Left kidney (tissue), 8 donors: ENCODE measurements at places on chromosomes 4 and X. TPM values are rescaled to one million over a fixed set of nuclear protein-coding genes. Genes with fewer than 3 reads are reported as not detected.

DNA sequence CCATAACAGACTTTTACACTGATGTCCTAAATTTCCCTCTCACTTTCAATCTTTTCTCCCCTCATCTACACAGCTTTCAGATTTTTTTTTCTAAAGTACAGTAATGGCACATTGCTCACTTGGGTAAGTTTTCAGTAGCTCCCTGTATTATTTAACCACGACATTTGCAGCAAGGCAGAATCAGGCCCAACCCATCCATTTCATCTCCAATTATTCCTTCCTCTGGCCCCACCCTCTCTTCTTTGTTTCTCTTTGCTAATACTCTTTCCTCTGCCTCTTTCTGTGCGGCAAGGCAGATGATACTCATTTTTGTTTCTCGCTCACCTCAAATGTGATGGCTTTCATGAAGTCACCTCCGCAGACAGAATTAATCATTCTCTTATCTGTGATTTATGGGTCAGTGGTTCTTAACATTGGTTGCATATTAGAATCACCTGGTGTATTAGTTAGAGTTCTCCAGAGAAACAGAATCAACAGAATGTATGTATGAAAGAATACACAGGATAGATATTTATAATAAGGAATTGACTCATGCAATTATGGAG lies 43.4 kb upstream of the GATB start:
- DNase-seq: no peak

The ANKRD50 gene
- polyA plus RNA-seq: 47.5 TPM

The CYTL1 gene
- polyA plus RNA-seq: 8.9 TPM

DNA sequence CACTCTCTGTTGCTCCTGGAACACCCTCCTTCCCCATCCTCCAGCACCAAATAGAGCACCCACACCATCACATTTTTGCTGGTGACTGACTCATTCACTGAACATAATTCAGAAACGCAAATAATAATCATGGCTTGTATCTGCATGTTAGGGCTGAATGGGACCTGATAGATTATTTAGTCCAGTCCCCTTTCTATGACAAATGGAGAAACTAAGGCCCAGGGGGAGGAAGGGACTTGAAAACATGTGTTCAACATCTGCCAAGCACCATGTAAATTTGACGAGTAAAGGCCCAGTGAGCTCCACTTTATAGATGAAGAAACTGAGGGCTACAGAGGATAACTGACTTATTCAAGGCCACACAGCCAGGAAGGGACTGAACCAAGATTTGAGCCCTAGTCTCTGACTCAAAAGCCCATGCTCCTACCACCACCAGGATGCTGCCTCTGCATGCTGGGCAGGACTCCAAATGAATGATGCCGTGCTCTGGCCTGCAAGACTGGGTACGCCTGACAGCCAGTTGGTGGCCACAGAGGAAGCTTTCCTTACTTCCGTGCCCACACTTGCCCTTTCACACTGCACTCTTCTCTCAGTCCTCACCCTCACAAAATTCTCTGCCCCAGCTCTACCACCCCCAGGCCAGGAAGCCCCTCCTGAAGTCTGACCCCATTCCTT lies 133.3 kb upstream of the PJA1 start:
- DNase-seq: no peak

GRCh38 chr4:131547506-131547981 lies 1601.5 kb upstream of the PCDH10 start:
- no peak for DNase-seq

GRCh38 chrX:10168226-10168625 lies 11.5 kb downstream of the CLCN4 start:
- DNase-seq: no peak

GRCh38 chr4:107213880-107214279 lies 177.8 kb upstream of the DKK2 start:
- DNase-seq: no peak

The USP17L22 gene
- polyA plus RNA-seq: not detected

The ETDA gene
- polyA plus RNA-seq: not detected

GRCh38 chr4:168498251-168498650 lies 1.4 kb downstream of the PALLD start:
- no peak for DNase-seq

DNA sequence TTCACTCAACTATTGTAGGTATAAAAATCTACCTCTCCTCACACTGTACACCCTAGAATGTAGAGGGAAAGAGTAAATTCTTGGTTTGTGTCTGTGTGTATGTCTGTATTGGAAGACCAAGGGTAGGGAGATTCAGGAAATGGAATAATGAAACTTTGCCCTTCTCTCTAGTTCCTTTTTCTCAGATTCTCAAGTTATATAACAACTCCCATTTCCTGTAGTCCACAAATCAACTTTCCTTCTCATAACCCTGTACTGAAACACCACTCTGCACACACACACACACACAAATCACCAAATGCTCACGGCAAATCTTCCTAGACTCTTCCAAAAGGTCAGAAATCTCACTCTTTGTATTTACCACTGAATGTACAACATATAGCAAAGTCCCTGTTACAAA lies 824.5 kb upstream of the DIAPH2 start:
- no peak for DNase-seq

GRCh38 chrX:108641589-108642272 lies 94.6 kb downstream of the IRS4 start:
- DNase-seq: no peak

- DNase-seq: peak; percentile 6
These were observed 146.0 kb downstream of the TMEM144 start for GRCh38 chr4:158356301-158356700.

The RASL11B gene
- 40.5 TPM for polyA plus RNA-seq

DNA sequence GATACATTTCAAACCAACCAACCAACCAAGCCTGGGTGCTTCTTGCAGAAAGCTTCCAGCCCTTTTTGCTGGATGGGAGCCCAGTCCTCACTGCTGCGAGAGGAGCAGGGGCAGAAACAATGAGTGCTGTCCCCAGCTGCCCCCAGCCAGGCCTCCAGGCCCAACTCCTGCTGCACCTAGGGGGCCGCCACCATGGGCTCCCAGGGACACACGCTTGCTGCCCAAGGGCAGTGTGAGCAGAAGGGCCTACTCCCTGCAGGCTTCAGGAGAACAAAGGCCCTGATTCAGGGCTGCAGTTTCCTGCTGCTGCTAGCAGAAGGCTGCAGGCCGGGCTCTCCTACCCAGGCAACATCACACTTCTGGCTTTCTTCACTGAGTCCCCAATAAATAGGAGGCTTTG lies 37.7 kb upstream of the ENPP6 start:
- DNase-seq: no peak

- no peak for DNase-seq
These were observed 138.5 kb downstream of the CHRDL1 start for GRCh38 chrX:110657073-110657472.

DNA sequence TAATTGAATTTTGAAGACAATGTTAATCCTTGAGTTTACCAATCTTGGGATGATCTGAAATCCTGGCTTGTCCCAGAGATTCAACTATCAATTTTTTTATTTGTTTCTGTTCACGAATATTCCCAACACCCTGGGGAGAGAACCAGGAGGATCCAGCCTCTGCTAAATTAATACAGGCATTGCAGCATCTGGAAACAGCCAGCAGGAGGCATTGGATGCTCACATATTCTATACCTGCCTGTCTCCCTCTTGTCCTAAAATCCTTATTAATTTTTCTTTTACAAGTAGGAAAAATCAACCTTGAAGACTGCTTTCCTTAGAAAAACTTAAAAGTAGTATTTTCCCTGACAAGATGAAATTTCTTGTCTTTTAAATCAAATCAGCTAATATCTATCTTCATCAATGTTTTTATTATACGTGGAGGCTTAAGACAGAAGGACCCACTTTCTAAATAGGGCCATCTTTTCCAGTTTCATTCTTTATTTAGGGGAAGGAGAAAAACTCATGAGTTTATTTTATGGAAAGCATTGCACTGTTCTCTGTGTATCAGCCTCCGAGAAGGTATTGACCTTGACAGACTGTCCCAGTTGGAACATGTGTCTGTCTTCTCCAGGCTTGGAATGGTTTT lies 102.4 kb downstream of the CLNK start:
- DNase-seq: peak; percentile 41

The PDZD4 gene
- polyA plus RNA-seq: 8.5 TPM

The PUDP gene
- 20.5 TPM for polyA plus RNA-seq

DNA sequence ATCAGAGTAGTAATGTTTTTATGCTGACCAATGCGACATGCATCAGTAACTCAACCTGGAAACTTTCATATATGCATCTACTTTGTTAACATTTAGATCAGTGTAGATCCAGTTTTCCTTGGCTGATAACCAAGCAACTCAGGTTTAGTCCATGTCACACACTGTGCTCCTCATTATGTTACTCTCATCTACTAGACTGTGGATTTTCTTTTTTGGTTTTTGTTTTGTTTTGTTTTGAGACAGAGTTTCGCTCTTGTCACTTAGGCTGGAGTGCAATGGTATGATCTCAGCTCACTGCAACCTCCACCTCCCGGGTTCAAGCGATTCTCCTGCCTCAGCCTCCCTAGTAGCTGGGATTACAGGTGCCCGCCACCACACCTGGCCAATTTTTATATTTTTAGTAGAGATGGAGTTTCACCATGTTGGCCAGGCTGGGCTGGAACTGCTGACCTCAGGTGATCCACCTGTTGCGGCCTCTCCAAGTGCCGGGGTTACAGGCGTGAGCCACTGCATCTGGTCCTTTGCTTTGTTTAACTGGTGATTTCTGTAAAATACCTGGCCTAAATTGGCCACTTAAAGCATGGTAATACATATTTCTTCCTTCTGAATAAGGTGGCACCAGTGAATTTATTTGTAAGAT lies 48.6 kb downstream of the SMARCAD1 start:
- DNase-seq: no peak

DNA sequence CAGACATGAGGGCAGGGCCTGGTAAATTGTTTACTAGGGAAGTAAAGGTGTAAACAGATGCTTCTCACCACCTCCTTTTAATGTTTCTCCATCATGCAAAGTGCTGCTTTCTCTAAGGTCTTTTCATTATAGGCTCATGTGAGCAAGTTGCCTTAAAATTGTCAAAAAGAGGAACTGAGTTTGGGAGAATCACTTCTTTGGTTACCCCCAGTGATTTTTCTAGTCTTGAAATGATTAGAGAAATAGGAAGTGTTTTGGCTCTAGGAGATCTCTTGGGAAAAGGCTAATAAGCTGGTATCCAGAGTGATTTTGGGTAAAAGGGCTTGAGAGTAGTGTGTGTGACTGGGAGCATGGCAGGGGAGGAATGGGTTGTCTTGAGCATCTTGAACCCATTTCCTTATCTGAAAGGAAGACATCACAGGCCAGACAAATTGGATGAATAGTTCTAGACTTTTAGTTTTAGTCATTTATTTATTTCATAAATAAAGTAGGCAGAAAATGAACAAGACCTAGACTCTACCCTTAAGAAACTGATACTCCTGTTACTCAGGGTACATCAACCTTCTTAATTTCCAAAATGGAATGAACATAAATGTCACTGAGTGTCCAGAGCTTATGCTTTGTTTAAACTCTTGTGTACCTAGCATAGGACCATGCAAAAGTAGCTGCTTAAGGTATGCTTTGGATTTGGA lies 14.2 kb downstream of the GRPR start:
- DNase-seq: no peak

DNA sequence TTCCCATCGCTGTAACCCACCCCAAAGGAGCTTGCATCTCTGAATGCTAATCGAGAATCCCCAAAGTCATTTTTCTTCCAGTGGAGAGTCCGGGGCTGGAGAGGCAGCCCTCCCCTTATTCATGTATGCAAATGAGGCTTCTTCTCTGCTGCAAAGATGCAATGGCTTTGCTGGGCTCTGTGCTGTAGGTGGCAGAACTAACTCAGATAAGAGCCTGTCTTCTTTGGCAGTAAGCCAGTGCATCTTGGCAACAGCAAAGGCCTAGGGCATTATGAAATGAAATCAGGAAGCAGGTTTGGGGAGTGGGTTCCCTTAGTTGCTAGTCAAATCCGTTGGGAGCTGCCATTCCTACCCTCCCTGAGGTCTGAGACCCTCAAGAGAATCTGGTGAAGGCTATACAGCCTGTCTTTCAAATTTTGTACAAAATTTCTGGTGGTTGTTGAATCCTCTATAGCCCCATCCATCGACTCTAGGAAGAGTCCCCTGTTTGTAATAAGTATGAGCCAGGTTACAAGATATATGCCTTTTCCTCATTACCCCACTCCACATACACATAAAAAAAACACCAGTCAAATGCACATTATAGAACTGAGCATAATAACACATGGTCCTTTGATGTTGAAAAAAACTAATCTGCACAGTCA lies 290.6 kb upstream of the TAPT1 start:
- peak; percentile 33 for DNase-seq

DNA sequence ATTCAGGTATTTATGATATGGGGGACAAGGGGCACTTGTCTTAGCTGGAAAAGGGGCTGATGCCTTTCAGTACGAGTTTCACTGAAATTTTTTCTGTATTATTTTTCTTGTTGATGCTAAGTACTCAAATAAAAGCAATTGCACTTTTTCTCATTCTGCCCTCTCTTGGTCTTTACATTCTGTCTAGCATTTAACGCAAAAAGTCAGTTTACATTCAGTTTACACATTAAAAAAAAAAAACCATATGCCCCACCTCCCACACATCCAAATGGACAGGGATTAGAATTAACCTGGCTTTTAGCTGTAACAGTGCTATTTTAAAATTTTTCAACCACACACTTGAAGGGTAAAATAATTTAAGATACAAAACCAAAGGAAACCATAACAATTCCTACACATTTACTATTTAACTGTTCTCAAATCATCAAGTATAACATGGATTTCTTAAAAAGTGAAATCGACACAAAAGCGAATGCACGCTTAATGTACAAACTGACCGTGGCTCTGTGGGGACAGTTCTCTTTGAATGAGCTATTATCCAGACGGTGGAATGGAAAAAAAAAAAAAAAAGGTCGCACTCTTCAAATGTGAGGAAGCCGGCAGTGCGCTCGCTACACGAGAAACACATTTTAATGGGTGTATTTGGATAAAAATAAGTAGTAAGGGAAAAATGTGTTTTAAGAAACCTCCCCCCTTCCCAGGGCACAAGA lies 1.4 kb downstream of the AMMECR1 start:
- no peak for DNase-seq

- no peak for DNase-seq
These were observed 200.8 kb downstream of the SPATA18 start for GRCh38 chr4:52251864-52252263.

The MAGEA4 gene
- not detected for polyA plus RNA-seq

DNA sequence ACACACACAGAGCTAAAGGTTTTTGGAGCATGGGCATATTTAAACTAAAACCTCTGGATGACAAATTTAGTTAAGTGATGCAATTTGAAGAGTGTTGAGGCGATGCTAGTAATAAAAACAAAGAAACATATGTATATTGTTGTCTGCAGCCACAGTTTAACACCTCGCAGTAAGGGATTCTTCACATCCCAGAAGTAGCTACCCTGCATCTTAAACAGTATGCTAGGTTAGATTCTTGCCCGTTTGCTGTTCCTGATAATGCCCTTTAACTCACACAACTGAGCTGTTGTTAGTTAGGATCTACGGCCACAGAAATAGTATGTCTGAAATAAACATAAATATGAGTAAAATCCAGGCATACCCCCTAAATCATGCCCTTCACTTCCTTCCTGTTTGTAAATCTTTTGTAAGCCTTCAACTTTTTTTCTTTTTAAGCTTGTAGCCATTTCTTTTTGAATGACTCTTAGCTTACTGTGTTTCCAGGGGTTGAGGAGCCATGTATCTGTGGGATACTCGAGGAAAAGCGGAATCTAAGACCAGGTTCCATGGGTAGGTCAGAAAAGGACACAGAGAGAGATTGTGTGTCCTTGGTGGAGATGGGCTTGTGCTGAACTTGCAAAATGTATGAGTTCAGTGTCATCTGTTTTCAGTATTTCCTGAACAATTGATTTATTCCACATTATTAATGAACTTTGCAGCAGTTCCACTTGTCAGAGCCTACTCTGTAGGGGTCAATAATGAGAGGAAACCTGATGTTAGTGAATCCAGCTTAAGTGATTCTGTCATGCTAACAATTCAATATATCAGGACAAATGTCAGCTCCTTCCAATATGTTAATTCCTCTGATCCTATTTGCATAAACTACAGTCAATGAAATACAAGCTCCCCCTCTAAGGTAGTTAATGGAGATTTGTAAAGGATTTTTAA lies 349.6 kb downstream of the GPAT3 start:
- DNase-seq: no peak
